ENCODE measurements at places on chromosomes 1 and 21.
A peak's percentile ranks its signal among the peaks of the same experiment; 100 is the strongest.

DNA sequence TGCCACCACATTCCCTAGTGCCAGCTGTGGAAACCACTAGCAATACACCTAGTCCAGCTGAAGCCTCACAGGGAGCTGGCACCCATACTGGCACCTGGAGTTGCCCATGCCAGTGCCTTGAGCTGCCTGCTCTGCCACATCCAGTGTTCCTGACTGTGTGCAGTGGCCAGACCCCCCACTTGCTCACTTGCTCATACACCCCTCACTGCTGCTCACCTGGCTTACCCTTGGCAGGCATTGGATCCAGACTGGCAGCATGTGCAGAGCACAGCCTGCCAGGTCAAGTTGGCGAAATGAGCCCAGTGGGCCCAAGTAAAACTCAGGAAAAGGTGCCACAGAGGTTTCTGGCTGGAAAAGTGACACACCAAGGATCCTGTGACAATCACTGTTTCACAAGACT is 1618.6 kb upstream of the PRMT6 start:
- DNase-seq = no peak

DNA sequence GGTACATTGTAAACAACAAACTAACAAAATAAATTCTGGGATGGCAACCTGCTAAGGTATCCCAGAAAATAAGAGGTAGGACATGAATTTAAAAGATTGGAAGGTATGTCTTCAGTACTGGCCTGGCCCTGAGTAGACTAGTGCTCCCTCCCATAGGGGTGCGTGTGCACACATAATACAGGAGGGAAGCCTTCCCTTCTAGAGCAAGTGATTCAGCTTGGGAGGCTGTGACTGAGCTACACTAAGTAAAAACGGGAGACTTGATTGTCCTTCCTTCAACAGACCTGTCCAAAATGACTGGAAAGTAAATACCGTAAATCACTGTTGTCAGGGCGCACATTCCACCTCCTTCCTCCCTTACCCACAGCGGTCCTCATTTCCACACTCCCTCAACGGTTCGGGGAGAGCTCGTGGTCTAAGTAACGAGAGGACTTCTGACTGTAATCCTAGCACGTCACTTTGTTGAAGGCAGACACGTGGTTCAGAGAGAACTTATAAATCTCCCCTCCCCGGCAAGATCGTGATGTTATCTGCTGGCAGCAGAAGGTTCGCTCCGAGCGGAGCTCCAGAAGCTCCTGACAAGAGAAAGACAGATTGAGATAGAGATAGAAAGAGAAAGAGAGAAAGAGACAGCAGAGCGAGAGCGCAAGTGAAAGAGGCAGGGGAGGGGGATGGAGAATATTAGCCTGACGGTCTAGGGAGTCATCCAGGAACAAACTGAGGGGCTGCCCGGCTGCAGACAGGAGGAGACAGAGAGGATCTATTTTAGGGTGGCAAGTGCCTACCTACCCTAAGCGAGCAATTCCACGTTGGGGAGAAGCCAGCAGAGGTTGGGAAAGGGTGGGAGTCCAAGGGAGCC is at the start of gene TGFB2:
Gene TGFB2 (plus strand): TSS at position 523 of the 859 bp plus-strand sequence. CDS start 1,366 bp downstream, outside the sequence.
- peak; percentile 73 for DNase-seq

GRCh38 chr1:199858171-199858570 is 169.3 kb upstream of the NR5A2 start:
- no peak for DNase-seq

DNA sequence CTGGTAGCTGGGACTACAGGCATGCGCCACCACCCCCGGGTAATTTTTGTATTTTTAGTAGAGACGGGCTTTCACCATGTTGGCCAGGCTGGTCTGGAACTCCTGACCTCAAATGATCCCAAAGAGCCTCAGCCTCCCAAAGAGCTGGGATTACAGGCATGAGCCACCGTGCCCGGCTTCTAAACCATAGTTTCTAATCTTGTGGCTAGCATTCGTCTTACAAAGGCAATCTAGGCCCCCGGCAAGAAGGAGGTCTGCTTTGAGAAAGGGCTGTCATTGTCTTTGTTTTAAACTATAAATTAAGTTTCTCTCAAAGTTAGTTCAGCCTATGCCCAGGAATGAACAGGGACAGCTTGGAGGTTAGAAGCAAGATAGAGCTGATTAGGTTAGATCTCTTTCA is 10.3 kb upstream of the L1TD1 start:
- no peak for DNase-seq

DNA sequence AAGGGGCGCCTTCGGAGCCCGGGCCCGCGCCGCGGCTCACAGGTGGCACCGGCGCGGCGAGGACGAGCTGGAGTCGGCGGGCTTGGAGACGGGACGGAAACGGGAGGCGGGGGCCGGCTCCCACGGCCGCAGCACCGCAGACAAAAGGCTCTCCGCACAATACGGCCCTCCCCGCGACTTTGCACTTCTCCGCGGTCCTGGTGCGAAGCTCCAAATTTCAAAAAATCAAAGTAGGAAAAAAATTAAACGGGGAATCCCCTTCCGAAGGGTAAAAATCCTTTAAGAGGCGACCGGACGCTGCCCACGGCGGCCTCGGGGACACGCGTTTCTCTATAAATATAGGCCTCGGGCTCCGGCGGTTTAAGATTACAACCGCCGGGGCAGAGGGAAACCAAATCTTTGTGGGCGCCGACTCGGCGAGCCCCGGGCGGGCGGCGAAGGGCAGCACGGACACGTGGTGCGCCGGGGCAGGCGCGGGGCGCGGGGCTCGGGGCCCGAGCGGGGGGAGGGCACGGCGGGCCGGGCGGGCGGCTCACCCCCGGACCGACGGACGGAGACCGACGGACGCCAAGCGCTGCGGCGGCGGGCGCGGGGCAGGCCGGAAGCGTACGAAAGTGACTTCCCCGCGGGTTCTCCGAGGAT is 453 bp downstream of the PABPC4 start:
- DNase-seq = no peak

GRCh38 chr1:153734396-153735089 is 6.7 kb downstream of the INTS3 start:
- no peak for DNase-seq

DNA sequence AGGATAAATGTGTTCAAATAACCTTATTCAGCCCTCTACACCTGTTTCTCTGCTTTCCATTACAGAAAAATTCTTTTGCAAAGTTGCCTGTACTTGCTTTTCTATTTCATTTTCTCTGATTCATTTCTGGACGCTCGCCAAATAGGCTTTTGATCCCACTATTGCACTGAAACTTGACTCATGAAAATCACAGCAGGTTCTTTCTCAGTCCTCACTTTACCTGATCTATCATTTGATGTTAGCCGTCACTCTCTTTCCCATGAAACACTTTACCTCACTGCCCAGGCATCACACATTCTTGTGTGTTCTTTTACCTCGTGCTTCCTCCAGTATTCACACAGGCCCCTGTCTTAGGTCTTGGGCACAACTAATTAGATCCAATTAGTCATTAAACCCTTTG is 26.2 kb downstream of the HSPA13 start:
- DNase-seq = peak; percentile 85
